ENCODE measurements at places on chromosomes 7 and 10.

- no peak for DNase-seq
These were observed 55.2 kb downstream of the HIPK2 start for GRCh38 chr7:139722604-139723003.

- no peak for DNase-seq
These were observed 23.4 kb upstream of the FAM170B start for GRCh38 chr10:49157229-49157628.

GRCh38 chr10:31422634-31423033, 103.6 kb downstream of the ZEB1 start:
- DNase-seq: no peak

DNA sequence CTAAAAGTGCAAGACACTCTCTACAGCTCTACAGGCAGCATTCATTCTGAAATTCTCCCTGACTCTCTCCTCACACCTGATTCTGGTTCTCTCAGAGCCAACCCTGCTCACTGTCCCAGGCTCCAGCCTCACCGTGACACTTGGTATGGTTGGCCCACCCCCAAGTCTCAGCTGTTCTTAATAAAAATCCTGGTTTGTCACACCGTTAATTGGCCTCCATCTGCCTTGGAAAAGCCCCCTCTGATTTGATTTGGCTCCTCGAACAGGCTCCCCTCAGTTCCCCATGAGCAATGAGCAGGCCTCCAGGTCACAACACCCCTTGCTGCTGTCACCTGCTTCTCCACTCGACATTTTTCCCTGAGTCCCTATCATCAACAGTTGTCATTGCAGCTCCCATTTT, 507.3 kb upstream of the AUTS2 start:
- no peak for DNase-seq

GRCh38 chr7:138813945-138814344, 15.9 kb upstream of the ATP6V0A4 start:
- DNase-seq: no peak

- DNase-seq: no peak
These were observed 28.7 kb downstream of the VTI1A start for GRCh38 chr10:112475575-112476218.

DNA sequence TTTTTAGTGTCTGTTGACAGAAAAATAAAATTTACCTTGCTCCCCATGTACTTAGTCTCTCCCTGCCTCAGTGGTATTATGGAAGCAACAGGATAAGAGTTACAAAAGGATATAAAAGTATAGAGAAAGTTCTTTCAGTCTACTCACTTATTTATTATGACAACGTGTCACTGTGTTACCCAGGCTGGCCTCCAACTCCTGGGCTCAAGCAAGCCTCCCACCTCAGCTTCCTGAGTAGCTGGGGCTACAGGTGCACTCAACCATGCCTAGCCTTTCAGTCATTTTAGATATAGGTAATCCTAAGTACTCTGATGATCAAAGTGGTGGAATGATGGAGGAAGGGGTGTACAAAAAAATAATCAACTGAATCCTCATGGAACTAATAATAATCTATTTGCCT, 215.2 kb upstream of the MKLN1 start:
- no peak for DNase-seq

DNA sequence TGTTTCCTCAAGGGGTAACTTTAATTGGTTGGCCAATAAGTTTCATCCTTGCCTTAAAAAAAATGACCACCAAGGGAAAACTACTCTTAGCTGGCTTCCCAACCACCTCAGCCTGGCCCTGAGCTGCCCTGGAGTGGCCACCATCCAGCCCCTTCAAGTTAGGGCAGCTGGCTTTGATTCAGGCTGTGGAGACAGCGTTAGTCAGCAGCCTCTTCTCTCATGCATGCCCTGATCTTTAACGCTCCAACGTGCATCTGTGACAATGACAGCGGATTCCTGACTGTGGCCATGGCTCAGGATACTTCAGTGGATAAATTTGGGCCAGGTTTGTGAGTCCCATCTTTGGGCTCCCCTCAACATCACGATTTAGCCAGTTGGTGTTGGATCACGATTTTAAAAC, 111.6 kb downstream of the RBM20 start:
- DNase-seq: no peak

GRCh38 chr7:36916619-36917018, 192.3 kb upstream of the AOAH start:
- DNase-seq: no peak

DNA sequence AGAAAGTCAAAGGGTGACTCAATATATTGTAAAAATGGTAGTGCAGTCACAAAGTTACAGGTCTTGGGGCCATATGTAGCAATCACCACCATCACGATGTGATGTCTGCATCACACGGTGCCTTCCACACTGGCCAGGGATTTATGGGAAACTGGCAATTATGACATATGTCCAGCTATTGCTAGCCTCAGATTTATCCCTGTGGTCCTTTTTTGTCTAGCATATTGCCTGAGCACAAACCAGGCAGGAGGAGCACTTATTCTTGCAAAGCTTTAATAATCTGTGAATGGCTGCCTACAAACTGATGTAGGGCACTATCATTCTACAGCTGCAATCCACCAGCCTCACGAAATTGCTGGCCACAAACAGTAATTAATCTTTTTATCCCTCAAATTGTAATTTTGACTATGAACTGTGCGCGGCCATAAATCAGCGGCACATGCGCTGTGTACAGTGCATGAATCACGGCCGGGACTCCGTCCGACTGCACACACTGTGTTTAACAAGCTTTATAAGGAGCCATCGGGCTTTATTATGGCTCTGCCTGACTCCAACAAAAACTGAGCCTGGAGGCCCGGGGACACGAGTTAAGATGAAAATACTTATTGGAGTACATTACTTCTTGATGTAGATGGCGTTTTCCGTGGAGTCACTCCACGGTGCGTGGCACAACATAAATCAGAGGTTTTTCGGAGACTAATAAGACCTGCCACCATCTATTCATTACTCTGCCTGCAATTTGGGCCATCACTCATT, 115.2 kb downstream of the EBF3 start:
- no peak for DNase-seq

DNA sequence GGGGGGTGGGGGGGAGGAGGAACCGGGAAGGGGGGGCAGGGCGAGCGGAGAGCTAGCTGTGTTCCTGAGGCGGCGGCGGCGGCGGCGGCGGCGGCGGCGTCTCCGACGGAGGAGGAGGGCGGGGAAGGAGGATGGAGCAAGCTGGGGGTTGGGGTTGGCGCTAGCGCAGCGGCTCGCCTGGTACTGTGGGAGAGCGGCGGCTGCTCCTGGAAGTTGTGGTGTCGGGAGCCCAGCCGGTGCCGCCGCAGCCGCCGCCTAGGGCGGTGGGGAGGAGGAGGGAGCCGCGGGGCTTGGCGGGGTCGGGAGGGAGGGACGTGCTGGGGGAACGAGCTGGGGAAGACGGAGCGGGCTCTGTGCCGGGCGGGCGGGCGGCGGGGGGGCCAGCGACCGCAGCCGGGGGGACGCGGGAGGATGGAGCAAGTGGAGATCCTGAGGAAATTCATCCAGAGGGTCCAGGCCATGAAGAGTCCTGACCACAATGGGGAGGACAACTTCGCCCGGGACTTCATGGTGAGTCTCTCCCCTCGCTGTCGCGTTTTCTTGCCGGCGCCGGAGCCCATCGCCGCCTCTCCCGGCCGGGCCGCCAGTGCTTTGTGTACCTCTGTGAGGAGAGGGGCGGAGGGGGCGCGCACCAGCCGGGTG, at the start of gene PTPN12:
Gene PTPN12, plus strand, starts transcription at position 160 of the 642 bp plus-strand sequence. Its CDS starts 252 bp downstream, at position 412.
- no peak for DNase-seq

GRCh38 chr7:4641091-4641666, 40.9 kb upstream of the FOXK1 start:
- no peak for DNase-seq

- peak; percentile 82 for DNase-seq
These were observed 72.6 kb downstream of the PFKFB3 start for GRCh38 chr10:6275022-6275997.

GRCh38 chr7:42319631-42320030, 82.6 kb upstream of the GLI3 start:
- DNase-seq: no peak

DNA sequence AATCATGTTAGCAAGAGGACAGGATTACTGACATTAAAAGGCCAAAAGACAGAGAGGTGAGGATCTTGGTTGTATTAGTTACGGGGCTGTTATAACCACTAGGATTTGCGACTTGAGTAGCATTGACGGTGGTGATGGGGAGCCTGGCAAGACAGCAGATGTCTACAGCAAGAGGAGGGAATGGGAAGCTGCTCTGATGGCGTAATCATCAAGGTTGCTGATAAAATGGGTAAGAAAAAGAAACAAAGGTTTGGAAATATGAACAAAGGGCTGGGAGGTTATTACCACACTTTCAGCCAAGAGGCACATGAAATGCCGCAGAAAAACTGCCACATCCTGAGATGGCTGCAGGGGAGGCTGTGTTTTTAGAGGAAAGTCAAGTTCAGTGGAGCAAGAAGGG, 33.9 kb downstream of the TMEM229A start:
- DNase-seq: no peak

DNA sequence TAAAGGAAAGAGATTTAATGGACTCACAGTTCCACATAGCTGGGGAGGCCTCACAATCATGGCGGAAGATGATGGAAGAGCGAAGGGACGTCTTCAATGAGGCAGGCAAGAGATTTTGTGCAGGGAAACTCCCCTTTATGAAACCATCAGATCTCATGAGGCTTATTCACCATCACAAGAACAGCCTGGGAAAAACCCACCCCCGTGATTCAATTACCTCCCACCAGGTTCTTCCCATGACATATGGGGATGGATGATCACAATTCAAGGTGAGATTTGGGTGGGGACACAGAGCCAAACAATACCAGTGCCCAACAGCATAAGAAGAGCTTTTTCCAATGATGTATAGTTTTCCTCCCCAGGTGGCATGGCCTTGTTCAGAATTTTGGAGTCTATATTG, 11.2 kb upstream of the C7orf33 start:
- DNase-seq: no peak

- no peak for DNase-seq
These were observed 111.2 kb upstream of the ZMIZ1 start for GRCh38 chr10:78957471-78958039.

DNA sequence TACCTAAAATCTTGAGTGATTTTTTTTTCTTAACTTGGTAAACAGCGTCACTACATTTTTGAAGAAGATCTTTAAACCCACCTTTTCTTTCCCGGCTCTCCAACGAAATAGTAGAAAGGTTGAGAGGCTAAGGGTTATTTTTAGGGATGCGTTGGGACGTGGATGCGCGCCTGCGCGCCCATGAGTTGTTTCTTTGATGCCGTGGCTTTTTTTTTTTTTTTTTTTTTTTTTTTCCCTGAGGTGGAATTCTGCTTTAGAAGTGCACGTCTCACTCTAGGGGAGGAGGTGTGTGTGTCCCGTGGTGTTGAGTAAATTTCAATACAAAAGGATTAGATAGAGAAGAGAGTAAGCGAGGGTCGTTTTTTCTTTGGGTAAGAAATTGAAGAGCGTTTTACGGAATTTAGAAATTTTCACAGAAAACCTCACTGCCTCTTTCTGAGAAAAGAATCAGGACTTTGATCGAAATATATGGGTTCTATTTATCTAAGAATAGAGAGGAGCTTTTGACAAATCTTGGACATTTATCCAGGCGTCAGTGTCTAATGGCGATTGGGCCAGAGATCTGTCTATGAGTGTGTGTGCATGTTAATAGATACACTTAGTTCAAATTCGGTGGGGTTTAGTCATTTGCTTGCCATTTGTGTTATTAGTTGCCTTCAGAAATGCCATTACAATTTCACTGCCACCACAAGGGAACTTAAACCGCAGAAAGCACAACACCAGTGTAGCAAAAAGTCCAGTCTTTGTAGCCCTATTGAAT, 1.2 kb upstream of the SP8 start:
- no peak for DNase-seq

DNA sequence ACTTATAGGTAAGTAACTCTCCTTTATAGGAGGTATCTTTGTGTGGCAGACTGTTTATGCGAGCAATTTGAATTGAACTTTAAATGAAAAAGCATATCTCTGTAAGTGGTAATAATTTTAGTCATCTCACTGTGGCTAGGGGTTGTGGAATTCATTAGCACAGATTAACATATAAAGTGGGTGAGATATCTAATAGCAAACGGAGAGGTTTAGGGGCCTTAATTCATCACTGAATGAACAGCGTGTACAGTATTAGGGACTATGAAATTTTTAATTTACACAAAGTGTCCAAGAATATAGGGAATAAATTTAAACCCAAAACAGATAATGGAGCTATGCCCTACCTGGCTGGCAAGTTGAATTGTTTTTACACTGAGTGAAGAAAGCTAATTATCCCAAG, 15.7 kb upstream of the FAM204A start:
- no peak for DNase-seq

DNA sequence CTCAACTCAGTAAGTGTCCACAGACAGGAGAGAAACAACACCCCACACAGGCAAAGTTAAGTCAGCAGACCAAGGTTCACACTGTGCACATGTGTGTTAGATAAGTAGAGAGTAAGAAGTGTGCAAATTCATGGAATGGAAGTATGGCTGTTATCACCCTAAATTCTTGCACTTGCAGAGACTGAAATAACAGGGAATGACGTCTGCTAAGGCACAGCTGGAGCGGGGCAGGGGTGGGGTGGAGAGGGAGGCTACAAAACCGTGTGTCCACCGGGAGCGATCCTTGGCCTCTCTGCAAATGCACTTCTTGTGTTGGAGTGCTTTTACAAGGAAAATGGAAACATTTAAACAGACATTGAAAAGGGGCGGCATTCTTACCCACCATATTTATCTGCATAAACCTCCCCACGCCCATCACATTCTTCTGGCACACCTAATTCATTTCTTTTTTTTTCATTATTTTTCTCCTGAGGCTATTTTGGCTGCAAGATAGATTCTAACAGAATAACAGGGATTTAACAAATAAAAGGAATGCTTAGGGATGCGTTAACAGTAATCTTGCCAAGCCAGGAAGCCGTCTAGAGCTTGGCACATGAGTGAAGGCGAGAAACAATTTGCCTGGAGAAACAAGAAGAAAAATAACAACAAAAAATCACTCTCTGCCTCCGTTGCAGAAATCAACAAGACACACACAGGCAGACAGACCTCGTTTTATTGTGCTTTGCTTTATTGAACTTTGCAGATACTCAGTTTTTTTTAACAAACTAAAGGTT, 30.1 kb downstream of the TNS3 start:
- no peak for DNase-seq

- DNase-seq: no peak
These were observed 61.2 kb upstream of the FAM20C start for GRCh38 chr7:130875-131780.

- no peak for DNase-seq
These were observed 663.7 kb upstream of the COBL start for GRCh38 chr7:51980313-51980712.

Measured in esophagus squamous epithelium (tissue), 5 donors.